Midbrain (tissue), 1 donor: ENCODE measurements at places on chromosomes 11 and 22.
A peak's percentile ranks its signal among the peaks of the same experiment; 100 is the strongest.

- DNase-seq = no peak
Observed at GRCh38 chr22:24106385-24107381, 74.6 kb upstream of the SUSD2 start.

GRCh38 chr22:42283278-42284201, 13.1 kb upstream of the TCF20 start:
- DNase-seq = peak; percentile 34

- DNase-seq = no peak
Observed at GRCh38 chr22:49847751-49848689, 5.6 kb upstream of the ZBED4 start.

GRCh38 chr22:43885319-43885671, 6.5 kb downstream of the PNPLA5 start:
- DNase-seq = no peak

DNA sequence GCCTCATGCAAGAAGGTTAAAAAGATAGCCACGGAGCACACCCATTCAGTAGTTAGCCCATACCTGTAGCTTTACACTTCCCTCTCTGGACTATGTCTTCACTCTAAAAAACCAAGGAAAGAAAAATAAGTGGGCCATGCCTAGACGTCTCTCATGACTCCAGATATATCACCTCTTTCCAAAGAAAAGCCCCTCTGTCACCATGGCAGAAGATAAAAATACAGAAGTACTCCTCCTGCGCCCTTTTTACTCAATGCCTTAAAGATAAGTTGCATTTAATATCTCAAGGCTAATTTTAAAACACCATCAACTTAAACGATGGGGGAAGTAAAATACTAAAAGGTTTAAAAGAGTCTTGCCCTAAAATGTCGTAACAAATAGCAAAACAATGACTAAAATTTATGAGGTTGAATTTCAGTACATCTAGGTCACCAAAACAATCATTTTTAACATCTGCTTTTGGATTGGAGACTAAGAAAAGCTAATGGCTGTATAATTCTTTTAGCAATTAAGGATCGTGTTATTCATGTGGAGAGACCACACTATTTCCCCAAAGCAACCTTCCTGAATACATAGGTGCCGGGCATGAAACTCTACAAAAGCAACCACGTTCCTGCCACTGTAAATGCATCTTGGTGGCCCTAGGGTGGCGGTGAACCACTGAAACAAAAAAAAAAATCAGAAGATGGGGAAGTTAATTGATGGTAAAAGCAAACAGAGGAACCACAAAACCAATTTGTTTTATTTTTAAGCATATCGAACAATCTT, 46.0 kb downstream of the CELF1 start:
- no peak for DNase-seq

DNA sequence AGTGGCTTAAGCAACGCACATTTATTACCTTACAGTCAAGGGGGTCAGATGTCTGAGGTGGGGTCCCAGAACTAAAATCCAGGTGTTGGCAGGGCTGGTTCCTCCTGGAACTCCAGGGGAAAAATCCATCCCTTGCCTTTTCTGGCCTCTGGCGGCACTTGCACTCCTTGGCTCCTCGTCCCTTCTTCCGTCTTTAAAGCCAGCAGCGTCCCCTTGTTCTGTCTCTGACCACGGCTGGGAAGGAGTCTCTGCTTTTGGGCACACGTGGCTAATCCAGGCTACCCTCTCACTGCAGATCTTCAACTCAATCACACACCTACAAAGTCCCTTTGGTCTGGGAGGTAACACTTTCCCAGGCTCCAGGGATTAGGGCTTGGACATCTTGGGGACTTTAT, 73.5 kb upstream of the WNT7B start:
- no peak for DNase-seq
